ENCODE measurements at places on chromosomes 2 and 18.

GRCh38 chr2:182444806-182445205, 18.0 kb upstream of the PDE1A start:
- DNase-seq: peak; percentile 4

DNA sequence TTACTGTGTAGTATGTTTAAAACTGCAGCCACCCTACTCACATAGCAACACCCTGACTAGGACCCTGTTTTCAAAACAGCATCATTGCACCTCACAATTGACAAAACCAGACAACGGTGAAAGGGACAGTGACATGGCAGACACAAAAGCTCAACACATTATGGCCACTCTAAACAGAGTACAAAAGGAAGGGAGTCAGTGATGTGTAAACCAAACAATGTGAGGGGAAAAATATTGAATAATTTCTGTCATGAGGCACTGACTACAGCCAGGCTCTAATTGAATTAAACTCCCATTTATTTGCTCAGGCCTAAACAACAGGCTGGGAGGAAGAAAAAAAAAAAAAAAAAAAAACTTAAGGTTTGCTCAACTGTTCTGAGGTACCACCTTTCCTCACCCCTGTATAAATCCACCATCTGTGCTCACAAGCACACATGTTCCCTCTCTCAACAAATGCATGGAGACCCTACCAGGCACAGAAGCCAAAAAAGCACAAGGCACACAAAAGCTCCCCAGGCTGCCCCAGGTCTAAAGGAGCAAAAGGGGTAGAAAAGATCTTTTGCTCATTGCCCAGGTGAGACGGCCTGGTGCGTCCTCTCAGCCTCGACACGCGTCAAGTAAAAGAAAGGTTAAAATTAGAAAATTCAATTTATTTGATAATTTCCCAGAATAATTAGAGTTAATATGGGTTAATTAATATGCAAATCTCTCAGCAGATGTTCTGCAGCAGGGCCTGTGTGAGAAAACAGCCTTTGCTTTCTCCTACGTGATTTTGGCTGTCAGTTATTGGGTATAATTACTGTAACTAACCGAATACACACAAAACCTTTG, 80.9 kb downstream of the ZEB2 start:
- no peak for DNase-seq

DNA sequence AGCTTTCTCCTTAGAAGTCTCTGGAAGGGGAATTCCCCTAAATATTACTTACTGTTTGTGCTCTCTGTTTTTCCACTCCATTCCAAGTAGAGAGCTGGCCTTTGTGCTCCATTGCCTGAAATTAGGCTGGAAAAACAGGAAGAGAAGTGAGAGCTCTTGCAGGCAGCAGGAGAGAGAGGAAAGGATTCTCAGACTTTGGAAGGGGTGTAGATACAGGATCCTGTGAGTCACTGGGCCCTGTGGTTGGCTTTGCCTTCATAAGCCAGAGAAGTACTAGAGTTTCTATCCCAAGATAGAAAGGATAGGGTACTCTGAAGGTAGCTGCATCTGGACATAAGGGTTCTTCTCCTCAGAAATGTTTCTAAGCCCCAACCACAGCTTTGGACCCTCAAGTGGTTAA, 188.9 kb downstream of the CMPK2 start:
- DNase-seq: peak; percentile 41

- no peak for DNase-seq
Observed at GRCh38 chr2:98348066-98348561, 1.9 kb downstream of the CNGA3 start.

GRCh38 chr2:224927646-224928173, 114.6 kb downstream of the DOCK10 start:
- peak; percentile 35 for DNase-seq

- DNase-seq: no peak
Observed at GRCh38 chr18:79556829-79557585, 122.6 kb upstream of the CTDP1 start.

- DNase-seq: peak; percentile 68
Observed at GRCh38 chr2:17101596-17101995, 416.6 kb downstream of the RAD51AP2 start.

DNA sequence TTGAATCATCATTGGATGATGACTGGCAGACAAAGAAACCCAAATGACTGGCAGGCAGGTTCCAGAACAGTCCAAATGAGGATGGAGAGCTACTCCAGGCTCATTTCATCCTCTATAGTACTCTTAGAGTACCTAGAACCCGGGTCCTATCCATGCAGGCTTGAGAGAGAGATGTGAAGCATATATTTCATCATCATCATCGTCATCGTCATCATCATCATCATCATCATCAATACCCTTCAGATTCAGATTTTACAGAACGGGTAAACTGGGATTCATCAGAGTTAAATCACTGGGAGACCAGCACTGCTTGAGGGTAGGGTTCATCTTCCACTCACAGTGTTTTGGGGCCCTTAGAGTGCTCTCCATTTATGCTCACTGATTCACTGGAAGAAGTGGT, 52.3 kb downstream of the PAX8 start:
- no peak for DNase-seq

- DNase-seq: no peak
Observed at GRCh38 chr2:173520918-173521317, 166.2 kb downstream of the CDCA7 start.

- no peak for DNase-seq
Observed at GRCh38 chr18:39313992-39314391, 1748.4 kb upstream of the CELF4 start.

- peak; percentile 80 for DNase-seq
Observed at GRCh38 chr18:75036917-75037688, 171.8 kb downstream of the PTGR3 start.

- peak; percentile 98 for DNase-seq
Observed at GRCh38 chr2:225100856-225101294, 58.6 kb upstream of the DOCK10 start.

GRCh38 chr2:74550231-74550630, 3.5 kb downstream of the LOXL3 start:
- no peak for DNase-seq

DNA sequence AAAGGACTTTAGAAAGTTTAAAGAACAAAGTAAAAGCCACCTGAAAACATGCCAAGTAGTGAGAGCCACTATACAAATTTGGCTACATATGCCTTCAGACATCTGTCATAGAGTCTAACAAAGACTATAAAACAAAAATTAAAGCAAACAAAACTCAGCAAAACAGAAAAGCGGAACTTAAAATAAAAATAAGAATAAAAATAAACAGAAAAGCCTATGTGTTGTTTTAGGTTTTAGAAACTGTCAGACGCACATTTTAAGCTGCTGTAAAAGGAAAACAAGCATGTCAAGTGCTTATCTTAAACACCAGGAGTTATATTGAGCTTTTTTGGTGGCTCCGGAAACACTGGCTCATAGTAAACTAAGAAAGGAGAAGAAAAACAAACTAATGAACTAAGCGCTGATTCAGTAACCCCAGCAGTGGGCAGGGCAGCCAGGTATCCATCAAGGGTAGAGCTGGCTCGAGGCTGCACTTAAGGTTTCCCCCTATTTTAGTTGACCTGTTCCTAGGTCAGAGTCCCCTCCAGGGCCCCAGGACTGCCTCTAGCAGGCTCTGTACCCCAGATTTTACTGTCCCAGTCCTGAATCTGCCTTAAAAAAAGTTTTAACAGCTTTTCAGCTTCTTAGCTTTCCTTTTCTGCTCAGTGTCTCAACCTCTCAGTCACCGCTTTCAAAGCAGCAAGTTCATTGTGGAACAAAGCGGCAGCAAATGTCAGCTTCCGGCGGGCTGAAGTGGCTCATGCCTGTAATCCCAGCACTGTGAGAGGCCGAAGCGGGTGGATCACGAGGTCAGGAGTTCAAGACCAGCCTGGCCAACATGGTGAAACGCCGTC, 15.4 kb upstream of the RMC1 start:
- no peak for DNase-seq

DNA sequence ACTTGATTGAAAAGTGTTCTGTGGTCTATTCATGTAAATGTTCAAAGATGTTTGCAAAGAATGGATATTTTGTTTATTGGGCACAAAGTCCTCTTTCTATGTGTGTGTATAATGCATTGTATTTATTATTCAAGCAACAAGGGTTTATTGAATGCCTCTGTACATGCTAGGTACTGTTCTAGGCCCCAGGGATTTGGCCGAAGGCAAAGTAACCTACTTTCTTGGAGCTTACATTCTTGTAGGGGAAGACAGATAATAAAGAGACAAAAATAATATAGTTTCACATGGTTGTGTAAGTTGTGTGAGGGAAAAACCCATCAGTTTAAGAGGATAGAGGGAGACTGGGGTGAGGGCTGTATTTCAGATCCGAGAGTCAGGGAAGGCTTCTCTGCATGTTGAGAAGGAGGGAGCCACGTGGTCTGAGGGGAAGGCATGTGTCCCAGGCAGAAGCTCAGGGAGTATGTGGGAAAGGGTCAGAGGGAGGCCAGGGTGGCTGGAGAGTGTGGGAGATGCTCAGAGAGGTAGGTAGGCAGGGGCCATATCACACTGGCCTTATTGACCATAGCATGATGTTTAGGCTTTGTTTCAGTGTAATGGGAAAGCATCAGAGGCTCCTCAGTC, 40.4 kb upstream of the GPR155 start:
- DNase-seq: no peak

GRCh38 chr2:43073401-43073825, 153.0 kb downstream of the ZFP36L2 start:
- DNase-seq: peak; percentile 77

DNA sequence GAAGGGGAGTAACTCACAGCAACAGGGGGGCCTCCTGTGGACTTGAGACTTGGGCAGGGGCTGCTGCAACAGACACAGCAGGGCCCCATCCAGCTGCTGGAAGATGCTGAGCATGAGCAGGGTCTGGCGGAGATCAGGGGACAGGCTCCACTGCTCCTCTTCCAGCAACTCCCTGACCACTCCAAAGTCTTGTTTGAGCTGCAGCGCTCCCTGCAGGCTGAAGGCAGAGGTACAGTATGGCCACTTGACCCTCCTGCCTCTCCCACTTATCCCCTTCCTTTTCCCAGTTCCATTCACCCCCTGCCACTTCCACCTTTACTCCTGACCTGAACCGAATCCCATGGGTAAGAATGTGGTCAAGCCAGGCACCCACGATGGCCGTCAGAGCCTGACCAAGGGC, 2.4 kb upstream of the MRPL53 start:
- no peak for DNase-seq

DNA sequence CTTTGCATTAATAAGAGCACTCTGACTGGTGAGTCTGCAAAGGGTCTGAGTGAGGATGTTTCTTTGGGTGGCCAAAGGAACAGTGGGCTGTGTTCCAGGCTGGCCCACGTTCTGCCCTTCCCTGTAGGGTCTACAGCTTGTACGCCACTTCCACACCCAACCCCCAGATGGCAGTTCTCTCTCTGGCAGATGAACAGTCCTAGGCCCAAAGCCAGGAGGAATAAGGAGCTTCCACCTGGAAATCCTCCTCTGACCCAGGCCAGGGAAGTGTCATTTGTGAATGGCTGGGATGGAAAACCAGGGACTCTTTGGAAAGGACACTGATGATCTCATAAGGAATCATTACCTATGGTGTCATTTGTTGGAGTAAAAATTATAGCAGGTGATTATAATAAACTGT, 6.6 kb downstream of the OTOF start:
- no peak for DNase-seq

DNA sequence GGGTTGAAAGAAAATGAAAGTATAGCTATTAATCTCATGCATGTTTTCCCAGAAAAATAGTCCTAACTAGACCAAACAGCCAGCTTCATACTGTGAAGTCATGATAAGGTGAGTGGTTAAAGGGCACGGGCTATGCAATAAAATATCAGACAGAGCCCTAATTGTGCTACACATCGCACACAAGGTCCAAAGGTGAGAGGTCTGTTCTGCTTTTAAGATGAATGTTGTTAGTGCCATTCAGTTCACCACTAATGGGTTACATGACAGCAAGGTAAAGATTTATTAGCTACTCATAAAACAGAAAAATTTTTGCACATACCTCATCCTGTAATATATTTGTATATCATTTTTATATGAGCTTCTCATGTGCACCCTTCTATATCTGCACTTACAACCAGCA, 105.0 kb upstream of the STK17B start:
- peak; percentile 30 for DNase-seq

GRCh38 chr2:71665168-71666093, 212.1 kb downstream of the DYSF start:
- no peak for DNase-seq

- no peak for DNase-seq
Observed at GRCh38 chr2:15973481-15974401, 33.4 kb downstream of the MYCN start.

DNA sequence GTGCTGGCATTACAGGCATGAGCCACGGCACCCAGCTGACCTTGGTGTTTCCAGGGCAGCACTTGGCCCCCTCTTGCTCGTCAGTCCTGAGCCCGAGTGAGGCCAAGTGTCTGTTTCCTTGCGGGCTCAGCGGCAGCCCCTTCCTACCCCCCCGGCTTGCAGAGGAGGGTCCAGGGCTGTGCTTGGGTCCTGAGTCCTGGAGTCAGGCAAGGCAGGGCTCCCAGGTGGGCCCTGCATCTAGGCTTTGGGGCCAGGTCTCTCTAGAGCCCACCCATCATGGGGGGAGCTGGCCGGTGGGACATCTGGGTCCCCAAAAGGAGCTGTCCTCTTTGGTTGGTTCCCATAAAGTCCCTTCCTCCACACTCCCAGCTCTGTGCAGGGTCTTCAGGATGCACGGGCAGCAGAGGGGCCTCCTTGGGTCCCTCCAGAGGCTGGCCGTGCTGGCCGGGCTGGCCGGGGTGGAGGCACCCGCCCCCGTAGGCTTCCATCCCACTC, 63.7 kb upstream of the HPCAL1 start:
- DNase-seq: no peak

DNA sequence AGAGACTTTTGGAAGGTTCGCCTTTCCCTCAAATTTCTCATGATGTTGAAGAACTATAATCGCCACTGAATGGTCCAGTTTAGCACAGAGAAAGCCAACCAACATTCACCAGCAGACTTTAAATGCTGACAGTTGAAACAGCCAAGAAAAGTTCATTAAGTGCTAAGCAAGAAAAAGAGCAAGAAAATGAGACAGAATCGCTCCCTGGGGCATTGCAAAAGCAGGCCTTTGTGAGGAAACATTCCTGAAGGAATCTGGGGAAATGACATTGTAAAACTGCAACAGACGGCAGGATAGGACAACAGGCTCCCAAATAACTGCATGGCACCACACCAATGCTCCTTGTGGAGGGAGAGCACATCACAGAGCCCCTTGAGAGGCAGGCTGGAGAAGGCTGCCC, 269.3 kb upstream of the ID2 start:
- DNase-seq: peak; percentile 83

Data from fibroblast of skin of right quadriceps (primary cell).